ENCODE measurements at places on chromosomes 2 and 18.

DNA sequence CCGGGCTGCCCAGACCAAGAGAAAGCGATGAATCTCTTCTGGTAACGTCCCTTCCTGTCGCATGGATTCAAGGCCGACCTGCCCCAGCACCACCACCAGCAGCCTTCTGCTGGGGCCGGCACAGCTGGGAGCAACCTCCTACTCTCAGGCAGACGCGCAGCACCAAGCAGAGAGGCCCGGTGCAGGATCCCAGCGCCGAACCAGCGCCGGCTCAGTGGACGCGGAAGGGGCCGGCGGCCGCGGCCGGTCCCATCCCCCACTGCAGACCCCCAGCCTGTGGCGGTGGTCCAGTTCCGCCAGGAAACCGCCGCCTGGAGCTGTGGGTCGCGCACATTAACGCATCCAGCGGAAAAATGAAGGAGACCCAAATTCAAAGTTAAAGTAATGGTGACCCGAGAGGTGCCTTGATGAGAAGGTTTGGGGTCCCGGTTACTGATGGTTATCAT lies 525 bp upstream of the MAL start:
- no peak for DNase-seq

DNA sequence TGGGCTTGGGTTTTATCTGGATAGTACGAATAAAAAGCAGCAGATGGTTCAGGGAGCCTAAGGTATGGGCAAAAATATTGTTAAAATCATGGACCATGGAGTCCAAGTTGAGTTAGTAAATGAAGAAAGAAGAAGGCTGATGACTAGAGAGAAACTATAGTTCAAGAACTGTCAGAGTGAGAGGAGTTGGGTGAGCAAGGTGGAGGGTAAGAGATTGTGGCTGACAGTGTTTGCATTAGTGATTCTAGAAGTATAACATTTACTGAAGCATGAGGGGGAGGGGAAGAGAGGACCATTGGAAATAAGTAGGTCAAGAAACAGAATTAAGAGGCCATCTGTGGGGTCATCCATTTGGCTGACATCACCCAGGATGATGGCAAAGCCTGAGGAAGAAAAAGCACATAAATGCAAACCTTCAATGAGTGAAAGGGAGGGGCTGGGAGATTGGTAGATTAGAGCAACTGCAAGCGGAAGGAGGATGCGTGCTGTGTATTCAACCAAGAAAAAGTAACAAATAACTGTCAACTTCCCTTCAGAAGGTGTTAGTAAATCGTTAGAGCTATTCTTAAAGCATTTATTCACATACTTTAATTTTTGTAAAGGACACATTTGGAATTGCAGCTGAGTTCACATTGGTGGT lies 392.8 kb downstream of the TSN start:
- no peak for DNase-seq

DNA sequence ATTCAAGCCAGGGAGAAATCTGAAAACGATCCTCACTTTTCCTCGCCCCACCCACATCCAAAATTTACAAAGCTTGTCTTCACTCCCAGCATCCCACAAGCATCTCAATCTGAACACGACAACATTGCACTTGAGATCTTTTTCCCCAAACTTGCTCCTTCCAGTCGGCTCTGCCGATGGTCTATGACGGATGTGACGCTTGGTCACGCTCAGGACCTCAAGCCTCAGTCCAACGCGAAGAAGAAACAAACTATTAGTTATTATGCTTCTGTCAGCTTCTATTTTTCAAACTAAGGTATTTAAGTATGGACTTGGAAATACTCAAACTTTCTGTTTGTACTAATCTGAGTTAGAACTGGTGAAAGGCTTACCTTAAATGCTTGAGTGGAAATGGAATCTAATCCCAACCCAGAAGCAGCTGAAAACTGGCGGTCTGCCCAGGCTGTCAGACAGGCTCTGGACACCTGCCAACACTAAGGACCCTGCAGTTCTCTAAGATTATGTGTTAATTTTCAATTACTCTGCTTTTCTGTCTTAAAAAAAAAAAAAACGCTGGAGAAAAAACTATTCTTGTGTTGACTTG lies 132.1 kb upstream of the DNMT3A start:
- no peak for DNase-seq

GRCh38 chr2:207885010-207885409 lies 115.3 kb upstream of the FZD5 start:
- no peak for DNase-seq

GRCh38 chr2:69584127-69584889 lies 59.2 kb downstream of the AAK1 start:
- no peak for DNase-seq

- no peak for DNase-seq
Observed at GRCh38 chr18:7521226-7521856, 45.8 kb upstream of the PTPRM start.

DNA sequence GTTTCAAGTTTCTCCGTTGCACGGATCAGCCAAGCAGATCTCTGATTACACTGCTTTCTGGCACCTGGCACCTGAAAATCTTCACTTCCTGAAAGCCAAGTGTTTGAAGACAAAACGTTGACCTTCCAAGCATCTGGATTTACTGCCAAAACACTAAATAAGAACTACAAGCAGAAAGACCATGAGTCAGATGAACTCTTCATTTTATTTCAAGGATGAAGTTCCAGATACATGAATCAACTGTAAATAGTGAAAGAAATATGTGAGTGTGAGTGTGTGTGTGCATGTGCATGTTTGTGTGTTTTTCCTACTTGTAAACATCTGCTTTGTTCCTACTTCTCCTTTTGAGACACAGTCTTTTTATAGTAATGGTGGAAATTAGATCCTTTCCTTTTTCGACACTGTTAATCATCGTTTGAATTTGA lies 60.0 kb upstream of the DTNA start:
- DNase-seq: no peak

DNA sequence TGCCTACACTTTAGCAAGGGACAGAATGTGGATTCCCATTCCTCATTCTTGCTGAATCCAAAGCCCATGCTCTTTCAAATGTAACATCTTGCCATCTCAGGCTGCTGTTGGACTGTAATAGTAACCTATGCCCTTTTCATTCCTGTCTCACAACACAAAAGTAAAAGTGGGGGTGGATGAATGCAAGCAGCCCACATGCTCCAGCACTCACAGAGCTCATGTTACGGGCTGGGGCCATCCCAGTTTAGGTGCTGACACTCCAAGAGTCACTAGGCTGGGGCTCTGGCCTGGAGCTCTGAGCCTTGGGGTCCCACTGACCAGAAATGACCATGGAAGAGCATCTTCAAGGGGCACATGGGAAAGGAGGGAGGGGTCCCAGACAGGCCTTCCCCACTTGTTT lies 47.6 kb downstream of the CCBE1 start:
- no peak for DNase-seq

DNA sequence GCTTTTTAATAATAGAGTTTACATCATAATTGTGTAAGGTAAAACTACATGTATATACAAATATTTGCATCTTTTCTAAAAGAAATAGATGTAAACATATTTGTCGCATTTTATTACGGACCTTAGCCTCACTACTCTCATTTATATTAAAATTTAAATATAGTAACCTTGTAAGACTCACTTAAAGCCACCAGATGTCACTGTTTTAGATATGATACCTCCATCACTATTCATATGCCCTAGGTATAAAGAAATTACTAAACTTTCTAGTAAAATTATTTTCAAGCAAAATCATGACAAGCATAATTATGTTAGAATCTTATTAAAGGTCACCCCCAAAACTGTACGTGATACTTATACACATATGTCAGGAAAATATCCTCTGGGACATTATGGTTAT lies 674.3 kb upstream of the REG3G start:
- no peak for DNase-seq

DNA sequence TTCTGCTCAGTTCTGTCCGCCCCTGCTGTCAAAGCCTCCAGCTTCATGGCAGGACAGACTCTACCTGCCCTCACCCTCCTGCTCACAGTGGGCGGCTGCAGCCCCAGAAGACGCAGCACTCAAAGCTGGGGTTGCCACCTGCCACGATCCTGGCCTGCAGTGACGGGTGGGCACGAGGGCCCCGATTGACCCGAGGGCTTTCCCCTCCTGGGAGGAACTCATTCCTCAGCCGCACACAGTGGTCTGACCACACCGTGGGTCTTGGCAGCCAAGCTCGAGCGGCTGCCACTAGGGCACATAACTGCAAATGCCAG lies 47.1 kb downstream of the HS6ST1 start:
- no peak for DNase-seq

DNA sequence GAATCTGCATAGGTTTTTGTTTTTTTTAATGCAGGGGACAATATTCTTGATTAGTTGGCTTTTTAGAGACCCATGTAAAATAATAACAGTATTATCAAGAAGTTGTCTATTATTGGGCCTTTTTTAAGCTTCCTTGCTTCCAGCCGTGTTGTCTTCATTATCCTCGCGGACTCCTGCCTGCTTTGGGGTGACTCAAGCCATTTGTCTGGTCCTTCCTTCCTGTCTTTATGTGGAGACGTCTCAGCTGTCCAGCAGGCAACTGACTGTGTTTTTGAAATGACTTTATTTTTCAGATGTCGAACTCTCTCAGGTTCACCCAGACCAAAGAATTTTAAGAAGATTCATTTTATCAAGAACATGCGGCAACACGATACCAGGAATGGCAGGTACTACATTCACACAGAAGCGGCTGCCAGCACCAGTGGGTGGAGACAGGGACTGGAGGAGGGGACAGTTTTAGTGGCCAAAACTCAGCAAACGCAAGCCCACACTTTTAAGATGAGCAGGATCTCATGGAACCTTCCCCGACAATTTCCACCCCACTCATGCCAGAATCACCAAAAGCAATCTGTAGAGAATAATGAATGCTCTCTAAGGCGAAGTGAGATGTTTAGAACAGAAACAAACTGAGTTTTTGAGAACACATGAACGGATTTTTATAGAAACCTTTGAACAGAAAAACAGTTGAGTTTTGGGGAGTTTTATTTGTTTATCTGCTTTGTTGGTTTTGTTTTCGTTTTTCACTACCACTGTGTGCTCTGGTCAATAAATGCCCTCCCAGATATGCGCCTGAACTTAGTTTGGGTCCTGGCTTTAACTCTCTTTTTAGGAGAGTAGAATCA lies 59.1 kb downstream of the CABLES1 start:
- no peak for DNase-seq

GRCh38 chr2:60899892-60900249 lies 18.5 kb downstream of the REL start:
- no peak for DNase-seq

DNA sequence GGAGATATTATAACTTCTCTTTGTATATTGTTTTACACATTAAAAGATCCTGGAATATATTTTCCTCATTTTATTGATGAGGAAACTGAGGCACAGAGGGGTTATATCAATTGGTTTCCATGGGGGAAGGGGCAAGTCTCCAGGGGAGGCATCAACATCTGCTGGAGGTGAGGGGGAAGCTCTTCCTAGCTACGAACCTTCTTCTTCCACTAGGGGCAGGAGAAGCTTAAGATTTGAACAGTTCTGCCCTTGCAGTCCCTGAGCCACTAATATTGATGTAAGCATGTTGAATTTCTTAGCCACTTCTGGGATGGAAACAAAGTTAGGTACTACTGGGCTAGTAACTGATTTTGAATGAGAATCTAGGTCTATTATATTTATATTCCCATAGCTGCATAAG lies 140.1 kb upstream of the AQP4 start:
- DNase-seq: no peak

DNA sequence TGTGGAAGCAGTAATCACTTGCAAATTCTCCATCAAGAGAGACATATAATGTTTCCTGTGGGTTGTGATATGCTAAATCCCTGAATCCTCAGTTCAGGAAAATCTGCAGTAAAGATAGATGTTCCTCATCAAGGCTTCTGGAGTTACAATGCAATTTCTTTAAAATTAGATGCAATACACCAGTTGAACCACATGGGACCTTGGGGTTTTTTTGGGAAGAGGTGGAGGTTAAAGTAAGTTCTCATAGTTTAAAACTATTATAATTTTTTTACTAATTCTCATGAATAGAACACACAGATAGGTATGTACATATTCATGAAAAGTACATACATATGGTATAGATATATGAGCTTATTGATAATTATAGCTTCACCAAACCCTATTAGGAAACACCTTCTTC lies 496.2 kb downstream of the SATB2 start:
- no peak for DNase-seq

GRCh38 chr18:36672437-36673344 lies 156.1 kb downstream of the TPGS2 start:
- DNase-seq: no peak

DNA sequence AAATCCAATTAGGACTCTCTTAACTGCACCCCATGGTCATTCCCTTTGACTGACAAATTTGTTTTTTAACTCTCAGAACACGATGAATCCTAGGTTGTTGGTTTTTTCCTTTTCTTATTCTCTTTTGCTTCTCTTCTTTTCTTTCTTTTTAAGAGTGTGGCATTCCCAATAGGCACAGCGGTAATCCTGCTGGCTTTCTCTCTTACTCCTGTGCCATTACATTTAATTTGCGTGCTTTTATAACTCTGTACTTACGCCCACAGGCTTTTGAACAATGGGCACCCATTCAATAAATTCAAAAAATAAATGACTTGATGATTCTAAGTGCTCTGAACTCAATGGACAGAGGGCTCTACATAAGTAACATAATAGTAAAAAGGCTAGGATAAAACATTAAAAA lies 189.0 kb upstream of the SMAD7 start:
- no peak for DNase-seq

DNA sequence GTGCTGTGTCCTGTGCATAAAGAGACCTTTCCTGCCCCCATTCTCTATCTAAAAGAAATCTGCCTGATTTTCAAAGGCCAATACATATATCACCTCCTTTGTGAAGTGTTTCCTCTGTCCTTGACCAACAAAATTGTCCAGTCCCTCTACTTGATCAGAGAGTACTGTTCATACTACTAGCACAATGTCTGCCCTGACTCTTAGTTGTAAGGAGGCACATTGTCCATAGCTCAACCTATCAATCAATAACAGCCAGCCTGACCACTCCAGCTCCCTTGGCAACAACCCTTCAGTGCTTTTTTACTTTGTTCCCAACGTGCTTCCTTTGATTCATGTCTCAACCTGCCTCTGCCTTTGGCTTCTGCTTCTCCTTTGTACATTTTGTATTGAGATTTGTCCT lies 398.9 kb downstream of the TRIB2 start:
- no peak for DNase-seq

DNA sequence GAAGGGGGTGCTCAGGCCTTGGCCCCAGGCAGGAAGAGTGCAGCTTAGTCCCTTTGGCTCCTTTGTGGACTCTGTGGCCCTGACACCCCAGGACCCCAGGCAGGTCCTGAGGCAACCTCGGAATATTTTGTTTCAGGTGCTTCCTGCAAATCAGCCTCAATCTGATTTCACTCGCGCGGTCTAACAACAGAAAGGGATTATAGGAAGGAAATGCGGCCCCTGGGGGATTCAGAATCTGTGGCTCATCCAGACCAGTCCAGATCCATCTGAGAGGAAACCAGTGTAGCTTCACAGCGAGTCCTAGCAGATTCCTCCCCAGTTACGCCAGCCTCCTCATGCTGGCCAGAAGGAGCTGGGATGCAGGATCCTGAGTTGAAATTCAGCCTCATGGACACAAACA lies 59.5 kb upstream of the YWHAQ start:
- no peak for DNase-seq

DNA sequence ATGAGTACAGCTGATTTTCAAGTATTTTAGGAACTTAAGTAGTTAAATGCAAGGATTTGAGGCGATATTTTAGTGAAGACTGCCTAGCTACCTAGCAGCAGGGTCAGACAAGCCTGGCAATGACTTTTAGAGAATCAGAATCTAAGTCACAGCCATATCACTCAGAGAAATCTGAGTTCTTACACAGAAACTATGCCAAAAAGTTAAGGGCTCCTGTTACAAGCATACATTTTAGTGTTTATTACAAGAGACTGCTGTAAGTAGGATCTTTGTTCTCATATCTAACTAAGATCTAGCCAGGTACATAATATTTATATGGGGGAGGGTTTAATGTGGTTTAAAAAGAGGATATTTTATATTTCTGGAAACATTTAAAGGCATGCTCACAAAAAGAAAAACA lies 37.5 kb downstream of the MAP4K3 start:
- no peak for DNase-seq
